Adrenal gland (tissue), 19 donors: ENCODE measurements at places on chromosomes 2 and 18. TPM values are rescaled to one million over a fixed set of nuclear protein-coding genes. Genes with fewer than 3 reads are reported as not detected.

Gene RHBDD1
- total RNA-seq = 13.6 TPM

Gene CFAP65
- not detected for total RNA-seq

Gene EPG5
- total RNA-seq = 23.4 TPM

Gene CYP27A1
- 105 TPM for total RNA-seq

Gene IL1F10
- not detected for total RNA-seq

Gene SMYD5
- 28.0 TPM for total RNA-seq

Gene FOXI3
- total RNA-seq = not detected

Gene COLEC12
- 13.9 TPM for total RNA-seq

Gene GRHL1
- 1.3 TPM for total RNA-seq

Gene ZSWIM2
- not detected for total RNA-seq

Gene FASTKD1
- 44.1 TPM for total RNA-seq

Gene TRABD2A
- 0.69 TPM for total RNA-seq

Gene INHA
- total RNA-seq = 24.6 TPM

Gene UNC50
- total RNA-seq = 55.0 TPM

Gene PSMA8
- total RNA-seq = not detected

Gene ZNF513
- 20.2 TPM for total RNA-seq

Gene ERBB4
- total RNA-seq = 0.06 TPM

Gene ELOA2
- total RNA-seq = not detected

Gene SH3BP4
- total RNA-seq = 23.5 TPM

Gene ANAPC1
- total RNA-seq = 27.1 TPM

Gene TGFA
- total RNA-seq = 1.6 TPM

Gene STARD6
- not detected for total RNA-seq

Gene CDH2
- 126 TPM for total RNA-seq

Gene ST3GAL5
- total RNA-seq = 153 TPM

Gene CENPA
- total RNA-seq = 0.97 TPM

Gene GBX2
- not detected for total RNA-seq

Gene SGPP2
- 13.3 TPM for total RNA-seq

Gene TUBA4B
- not detected for total RNA-seq

Gene ACADL
- 1.6 TPM for total RNA-seq

Gene NT5C1B
- not detected for total RNA-seq

Gene PNPT1
- total RNA-seq = 23.5 TPM

Gene RAB27B
- total RNA-seq = 3.9 TPM

Gene CNGA3
- total RNA-seq = not detected

Gene IRS1
- 24.6 TPM for total RNA-seq

Gene REG1B
- total RNA-seq = not detected

Gene TTLL4
- 20.5 TPM for total RNA-seq

Gene ANO7
- total RNA-seq = 1.2 TPM

Gene SPR
- total RNA-seq = 62.4 TPM

Gene EMX1
- total RNA-seq = not detected

Gene CCDC195
- total RNA-seq = not detected

Gene SERPINB3
- not detected for total RNA-seq

Gene LMAN2L
- 13.9 TPM for total RNA-seq

Gene MOB4
- total RNA-seq = 38.4 TPM

Gene ONECUT2
- 0.23 TPM for total RNA-seq

Gene GULP1
- 89.3 TPM for total RNA-seq

Gene ALPG
- total RNA-seq = not detected
